ENCODE measurements at places on chromosomes 4 and X. TPM values are rescaled to one million over a fixed set of nuclear protein-coding genes. Genes with fewer than 3 reads are reported as not detected.

DNA sequence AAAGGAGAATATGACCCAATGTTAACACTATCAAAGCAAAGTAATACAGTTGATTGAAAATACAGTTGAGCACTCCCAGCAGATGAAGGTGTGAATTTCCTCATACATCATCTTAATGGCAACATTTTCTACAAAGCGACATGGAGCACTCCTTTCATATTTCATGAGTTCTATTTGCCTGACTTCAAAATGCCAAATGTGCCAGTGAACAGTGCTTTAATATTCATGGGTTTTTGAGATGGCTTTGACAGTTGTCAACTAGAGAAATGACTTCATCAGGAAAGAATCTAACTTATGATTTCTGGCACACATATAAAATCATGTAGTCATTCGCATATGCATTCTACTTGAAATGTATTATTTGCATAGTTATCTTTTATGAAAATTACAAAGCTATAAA is 222.4 kb downstream of the GALNTL6 start:
- DNase-seq = no peak

DNA sequence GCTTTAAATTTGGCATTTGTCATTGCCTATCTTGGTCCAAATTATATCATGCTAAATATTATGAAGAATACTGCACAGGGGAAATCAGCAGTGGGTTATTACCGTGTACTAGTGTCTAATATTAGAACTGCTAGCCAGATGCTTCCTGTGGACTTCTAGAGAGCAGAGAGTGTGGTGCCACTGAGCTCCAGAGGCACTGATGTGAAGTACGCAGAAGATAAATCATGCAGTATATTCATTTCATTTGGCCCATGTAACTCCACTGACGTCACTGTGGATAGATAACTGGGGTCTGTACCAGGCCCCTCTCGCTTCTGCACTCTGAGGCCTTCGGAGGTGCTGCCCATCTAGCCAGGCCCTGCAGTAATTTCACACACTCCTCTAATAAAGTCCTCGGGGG is 80.0 kb downstream of the ALPK1 start:
- DNase-seq = no peak

NDNF gene
- total RNA-seq = 3.5 TPM

DNA sequence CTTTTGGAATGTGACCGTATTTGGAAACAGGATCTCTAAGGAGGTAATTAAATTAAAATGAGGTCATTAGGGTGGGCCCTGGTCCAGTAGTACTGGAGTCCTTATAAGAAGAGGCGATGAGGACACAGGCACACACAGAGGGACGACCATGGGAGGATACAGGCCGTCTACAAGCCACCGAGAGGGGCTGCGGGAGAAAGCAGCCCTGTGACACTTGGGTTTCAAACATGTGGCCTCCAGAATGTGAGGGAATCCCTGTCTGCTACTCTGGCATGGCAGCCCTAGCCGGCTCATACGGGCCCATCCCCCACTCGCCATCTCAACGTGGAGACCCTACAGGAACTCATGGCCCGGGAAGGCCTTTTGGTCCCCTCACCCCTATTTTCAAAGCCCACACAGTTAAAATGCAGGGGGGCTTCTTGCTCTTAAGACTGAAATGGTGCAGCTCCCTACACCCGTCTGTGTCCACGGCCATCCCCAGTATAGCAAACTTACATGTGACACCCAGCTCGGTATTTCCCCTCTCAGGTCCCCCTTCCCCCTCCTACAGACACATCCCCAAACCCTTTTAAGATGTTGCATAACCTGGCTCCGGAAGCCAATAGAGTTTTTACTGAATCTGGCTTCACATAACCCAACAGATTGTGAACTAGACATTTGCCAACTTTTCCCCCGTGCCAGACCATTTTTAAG is 124.1 kb upstream of the TBL1X start:
- no peak for DNase-seq

FAM47E gene
- total RNA-seq = 2.4 TPM

DNA sequence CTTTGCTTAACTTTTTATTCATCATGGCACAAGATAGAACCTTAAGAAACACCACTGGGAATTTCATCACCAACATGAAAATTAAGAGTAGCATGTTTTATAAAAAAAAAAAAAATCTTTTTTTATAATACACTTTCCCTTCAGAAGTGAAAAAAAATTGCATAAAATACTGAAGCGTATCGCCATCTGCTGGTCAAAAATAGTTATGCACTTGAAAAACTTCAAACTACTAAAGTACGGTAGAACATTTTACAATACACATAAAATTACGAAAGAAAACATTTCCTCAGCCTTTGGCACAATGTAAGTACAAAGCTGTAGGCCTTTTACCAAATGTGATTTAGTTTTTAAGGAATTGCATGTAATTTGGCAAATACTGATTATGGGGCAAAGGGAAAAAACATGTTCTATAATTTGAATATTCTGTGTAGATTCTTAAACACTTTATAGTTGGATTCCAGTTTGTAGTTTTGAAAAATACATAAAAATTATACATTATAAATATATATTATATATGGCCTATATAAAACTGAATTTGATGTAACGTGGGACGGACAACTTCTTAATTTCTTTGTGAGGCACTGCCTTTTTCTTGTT is 26.5 kb downstream of the HCCS start:
- DNase-seq = no peak

DNA sequence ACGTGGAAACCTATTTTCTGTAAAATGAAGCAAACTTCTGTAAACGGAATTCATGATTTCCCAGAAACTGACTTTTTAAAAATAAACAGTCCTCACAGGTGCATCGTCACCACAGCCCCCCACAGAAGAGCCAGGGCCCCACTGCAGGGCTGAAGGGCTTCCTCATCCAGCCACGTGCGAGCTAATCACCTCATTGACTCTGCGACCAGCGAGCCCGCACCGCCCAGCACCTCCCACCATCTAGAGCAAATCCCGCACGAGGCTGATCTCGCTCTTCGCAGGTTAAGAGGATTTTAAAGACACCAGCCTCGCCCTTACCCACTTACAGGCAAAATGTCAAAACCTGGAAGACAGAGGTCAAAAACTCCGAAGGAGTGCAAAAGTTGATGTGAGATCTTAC is 14.8 kb downstream of the PPP2R3B start:
- no peak for DNase-seq

DNA sequence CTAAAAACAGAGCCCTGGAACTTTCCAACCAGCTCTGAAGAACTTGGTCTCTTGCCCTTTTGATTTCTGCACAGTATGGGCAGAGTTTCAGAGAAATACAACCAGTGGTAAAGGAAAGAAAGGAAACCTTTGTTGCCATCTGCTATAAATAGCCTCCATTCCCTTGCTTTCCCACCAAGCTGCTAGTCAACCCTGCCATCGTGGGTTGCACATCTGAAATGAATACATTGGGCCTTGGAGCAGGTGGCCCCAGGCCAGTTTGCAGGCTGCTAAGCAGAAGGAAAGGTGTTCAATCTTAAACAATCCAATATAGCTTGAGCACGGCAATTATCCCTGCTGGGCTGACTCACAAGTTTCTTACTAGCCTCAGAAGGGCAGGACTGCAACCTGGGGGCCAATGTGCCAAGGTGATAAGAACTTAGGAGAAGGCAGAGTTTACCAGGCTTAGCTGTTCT is 142.5 kb downstream of the PPARGC1A start:
- DNase-seq = no peak

DNA sequence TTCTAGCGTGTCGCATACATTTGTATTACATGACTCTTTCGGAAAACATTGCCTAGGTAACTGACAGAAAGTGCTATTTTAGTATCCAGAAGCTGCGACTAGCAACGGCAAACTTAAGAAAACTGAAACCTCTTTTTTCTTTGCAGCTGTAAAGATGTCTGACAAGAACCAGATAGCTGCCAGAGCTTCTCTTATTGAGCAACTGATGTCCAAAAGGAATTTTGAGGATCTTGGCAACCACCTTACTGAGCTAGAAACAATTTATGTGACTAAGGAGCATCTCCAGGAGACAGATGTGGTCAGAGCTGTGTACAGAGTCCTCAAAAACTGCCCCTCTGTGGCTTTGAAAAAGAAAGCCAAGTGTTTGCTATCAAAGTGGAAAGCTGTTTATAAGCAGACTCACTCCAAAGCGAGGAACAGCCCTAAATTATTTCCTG is 9.4 kb downstream of the TCEANC start:
- no peak for DNase-seq

DNA sequence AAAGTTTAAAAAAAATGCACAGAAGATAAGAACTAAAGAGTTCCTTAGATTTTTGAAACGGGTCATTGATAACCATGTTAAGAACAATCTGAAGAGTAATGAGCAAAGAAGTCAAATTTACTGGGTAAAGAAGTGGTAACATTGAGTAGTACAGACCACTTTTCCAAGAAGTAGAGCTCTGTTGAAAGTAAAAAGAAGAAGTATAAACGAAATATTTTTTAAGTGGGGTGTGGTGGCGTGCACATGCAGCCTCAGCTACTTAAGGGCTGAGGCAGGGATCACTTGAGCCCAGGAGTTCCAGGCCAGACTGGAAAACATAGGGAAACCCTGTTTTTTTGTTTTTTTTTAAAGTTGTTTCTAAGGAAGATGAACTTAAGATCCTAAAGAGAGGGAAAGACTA is 68.5 kb downstream of the UBA6 start:
- no peak for DNase-seq

- DNase-seq = no peak
These were observed 326.0 kb upstream of the F9 start for GRCh38 chrX:139204571-139204897.

- DNase-seq = no peak
These were observed 1142.2 kb downstream of the ARAP2 start for GRCh38 chr4:35102066-35102465.

- no peak for DNase-seq
These were observed 606.8 kb upstream of the ATOH1 start for GRCh38 chr4:93221771-93222170.

VCX gene
- total RNA-seq = not detected

GRCh38 chrX:151902813-151903591 is 9.7 kb upstream of the MAGEA4 start:
- peak; percentile 57 for DNase-seq

DNA sequence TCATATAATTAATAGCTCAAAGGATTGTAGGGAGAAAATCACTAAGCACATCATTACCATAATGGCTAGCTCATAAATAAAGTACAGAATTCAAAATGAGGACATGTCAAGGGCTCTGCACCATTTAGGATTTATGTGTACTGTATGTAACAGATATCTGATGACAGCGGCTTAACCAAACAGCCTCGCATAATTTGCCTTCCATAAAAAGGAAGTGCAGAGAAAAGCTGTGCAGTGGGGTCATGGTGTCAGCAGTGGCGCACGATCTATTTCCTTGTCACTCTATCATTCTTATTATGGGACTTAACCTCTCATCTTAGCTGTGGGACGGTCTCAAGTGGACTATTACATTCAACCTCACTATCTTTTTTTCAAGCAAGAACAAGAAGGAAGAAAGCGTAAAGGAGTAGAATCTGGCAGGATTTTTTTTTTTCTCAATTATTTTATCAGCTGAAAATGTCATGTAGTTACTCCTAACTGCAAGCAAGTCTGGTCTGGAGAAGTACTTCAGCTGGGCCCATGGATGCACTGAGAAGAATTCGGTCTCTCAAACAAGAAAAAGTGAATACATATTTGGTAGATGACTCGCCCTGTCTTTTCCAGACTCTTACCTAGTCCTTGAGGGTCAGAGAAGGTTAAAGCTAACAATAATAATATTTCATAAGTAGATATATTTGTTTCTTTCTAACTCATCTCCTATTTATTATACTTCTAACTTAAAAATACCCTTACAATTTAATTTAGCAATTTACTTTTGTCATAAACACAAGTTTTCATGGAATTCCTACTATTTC is 94.6 kb downstream of the COX18 start:
- DNase-seq = no peak

DNA sequence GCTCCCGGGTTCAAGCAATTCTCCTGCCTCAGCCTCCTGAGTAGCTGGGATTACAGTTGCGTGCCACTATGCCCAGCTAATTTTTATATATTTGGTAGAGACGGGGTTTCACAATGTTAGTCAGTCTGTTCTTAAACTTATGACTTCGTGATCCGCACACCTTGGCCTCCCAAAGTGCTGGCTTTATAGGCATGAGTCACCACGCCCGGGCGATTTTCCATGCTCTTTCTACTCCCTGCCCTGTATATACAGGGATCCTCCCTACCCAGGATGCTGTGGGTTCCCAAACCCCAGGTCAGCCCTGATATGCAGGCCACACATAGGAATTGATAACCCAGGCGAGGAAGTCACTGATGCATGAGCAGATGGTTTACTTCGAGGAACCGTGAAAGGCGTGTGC is 31.4 kb downstream of the SSX5 start:
- no peak for DNase-seq

DNA sequence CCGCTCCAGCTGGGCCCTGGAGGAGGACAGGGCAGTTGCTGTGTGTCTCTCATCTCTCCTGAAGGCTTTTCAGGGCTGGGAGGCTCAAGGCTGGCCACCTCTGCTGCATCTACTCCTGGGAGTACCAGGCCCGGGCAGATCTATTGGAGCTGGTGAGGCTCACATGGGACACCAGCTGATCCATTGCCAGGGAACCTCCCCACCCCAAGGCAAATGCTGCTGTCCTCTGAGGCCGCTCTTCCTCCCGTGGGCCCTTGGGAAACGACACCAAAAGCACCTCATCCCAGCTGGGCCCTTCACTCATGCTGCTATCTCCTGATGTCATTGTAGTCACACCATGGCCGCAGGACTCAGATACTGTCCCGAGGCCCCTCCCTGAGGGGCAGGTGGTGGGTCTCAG is 3.6 kb downstream of the UBL4A start:
- DNase-seq = no peak

- DNase-seq = no peak
These were observed 262.5 kb upstream of the TEX13A start for GRCh38 chrX:105483011-105483410.

DNA sequence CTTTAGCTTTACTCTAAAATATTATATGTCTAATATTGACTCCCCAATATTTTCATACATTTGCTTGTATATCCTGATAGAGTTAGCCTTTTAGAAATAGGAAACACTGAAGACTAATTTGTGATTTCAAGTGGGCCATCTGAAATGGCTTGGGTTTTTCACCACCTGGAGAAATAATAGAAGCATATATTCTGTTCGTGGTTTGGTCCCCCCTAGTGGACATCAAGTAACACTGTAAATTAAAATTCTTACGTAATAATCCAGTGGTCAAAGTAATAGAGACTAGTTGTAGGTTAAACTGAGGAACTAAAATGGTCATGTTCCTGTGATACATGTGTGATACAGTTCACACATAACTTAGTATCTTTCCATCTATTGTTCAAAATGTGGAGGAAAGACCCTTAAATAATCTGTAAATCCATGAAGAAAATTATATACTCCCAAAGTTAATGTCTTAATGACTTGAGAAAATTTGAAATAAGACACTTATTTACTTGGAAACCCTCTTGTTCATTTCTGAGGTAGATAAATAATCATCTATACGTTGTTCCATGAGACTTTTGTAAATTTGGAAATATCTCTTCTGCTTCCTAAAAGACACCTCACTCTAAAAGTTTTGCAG is 79.8 kb upstream of the SMARCAD1 start:
- no peak for DNase-seq

DNA sequence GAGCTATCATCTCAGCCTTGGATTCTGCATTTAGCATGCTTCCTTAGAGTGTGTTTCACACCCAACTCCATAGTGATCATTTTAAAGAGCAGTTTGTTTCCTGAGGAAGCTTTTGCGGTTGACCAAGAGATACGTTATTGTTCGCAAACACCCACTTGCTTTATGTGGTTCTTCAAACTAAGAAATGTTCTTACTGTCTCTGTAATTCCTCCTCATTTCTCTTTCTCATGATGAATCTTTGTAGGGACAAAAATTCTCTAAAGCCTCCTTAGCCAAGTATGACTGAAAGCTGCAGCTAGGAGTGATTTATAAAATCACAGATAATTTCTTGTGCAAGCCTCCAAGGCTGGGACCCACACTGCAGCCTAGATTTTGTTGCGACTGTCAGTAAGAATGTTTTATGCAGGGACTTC is 10.0 kb downstream of the TNIP3 start:
- DNase-seq = no peak
